Mesenchymal stem cell (in vitro differentiated cells and primary cell): ENCODE measurements at places on chromosomes 2 and 18.
A peak's percentile ranks its signal among the peaks of the same experiment; 100 is the strongest.

DNA sequence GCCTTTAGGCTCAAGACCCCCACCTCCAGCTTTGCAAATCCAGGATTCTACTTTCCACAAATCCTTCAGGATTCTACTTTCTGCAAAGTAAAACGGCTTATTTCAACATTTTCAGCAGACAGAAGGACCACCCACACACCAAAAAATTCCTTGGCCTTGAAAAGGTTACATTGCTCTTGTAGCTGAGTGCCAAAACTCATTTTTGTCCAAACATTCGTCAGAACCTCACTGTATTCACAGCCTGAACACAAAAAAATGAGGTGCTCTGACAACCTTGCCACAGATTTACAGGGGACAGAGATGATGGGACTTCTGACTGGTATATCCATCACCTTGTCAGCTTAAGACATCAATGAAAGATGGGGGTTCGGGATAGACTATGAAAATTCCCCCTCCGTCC is 63.0 kb upstream of the COX7A2L start:
- H3K4me3 ChIP-seq, result no peak overlapping the region
- H3K4me1 ChIP-seq, result peaks cover 3% of the 10 kb centered on the region
- no peak for DNase-seq
- no peak overlapping the region for H3K27ac ChIP-seq
- no peaks in the 10 kb centered on the region for H3K27me3 ChIP-seq
- H3K36me3 ChIP-seq, result no peaks in the 10 kb centered on the region

DNA sequence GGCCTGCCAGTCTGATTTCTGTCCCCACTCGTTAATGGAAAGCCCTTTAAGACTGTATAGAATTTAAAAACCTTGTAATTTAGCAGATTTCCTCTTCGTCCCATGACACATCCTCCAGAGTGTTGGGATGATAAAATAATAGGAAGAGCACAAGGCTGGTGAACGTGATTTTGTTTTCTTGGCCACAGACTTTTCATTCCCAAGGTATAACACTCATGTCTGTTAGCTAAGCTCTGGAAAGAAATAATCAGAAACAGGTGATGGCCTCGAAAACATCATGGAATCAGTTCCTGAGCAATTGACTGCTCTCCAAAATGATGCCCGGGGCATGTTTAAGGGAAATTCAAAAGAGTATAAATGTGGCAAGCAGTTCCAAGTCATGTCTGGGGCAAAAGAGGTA is 337.8 kb upstream of the TCF4 start:
- H3K27ac ChIP-seq, result no peak overlapping the region
- H3K36me3 ChIP-seq, result no peaks in the 10 kb centered on the region
- H3K4me3 ChIP-seq, result no peak overlapping the region
- no peaks in the 10 kb centered on the region for H3K27me3 ChIP-seq
- DNase-seq, result no peak

DNA sequence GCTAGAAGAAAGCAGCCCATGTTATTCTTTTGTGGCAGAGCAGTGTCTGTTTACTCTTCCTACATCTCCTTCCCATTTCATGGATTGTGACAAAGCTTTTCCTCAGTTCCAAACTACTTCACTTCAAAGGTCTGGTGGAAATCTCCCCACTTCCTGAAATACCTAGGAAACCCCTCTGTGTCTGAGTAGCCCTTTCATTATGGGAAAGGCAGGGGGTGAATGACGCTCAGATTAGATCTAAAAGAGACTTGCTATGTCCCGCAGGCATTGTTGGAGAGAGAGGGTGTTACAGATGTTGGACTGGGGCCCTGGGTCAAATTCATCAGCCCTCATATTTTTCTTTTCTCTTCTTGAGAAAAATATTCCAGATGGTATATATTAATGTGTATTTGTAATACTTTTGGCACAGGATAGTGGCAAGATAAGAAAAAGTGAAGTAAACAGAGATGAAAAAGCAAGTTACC is 675.0 kb downstream of the IRS1 start:
- no peak overlapping the region for H3K4me3 ChIP-seq
- H3K4me1 ChIP-seq, result no peaks in the 10 kb centered on the region
- no peaks in the 10 kb centered on the region for H3K36me3 ChIP-seq

- H3K27me3 ChIP-seq, result no peaks in the 10 kb centered on the region
- no peaks in the 10 kb centered on the region for H3K4me1 ChIP-seq
- no peak overlapping the region for H3K27ac ChIP-seq
Observed at GRCh38 chr2:46632349-46632748, 153.0 kb downstream of the TMEM247 start.

- H3K4me3 ChIP-seq, result no peak overlapping the region
- no peaks in the 10 kb centered on the region for H3K27me3 ChIP-seq
- H3K4me1 ChIP-seq, result no peaks in the 10 kb centered on the region
- DNase-seq, result no peak
- no peaks in the 10 kb centered on the region for H3K36me3 ChIP-seq
Observed at GRCh38 chr2:145360129-145360790, 840.3 kb upstream of the ZEB2 start.

DNA sequence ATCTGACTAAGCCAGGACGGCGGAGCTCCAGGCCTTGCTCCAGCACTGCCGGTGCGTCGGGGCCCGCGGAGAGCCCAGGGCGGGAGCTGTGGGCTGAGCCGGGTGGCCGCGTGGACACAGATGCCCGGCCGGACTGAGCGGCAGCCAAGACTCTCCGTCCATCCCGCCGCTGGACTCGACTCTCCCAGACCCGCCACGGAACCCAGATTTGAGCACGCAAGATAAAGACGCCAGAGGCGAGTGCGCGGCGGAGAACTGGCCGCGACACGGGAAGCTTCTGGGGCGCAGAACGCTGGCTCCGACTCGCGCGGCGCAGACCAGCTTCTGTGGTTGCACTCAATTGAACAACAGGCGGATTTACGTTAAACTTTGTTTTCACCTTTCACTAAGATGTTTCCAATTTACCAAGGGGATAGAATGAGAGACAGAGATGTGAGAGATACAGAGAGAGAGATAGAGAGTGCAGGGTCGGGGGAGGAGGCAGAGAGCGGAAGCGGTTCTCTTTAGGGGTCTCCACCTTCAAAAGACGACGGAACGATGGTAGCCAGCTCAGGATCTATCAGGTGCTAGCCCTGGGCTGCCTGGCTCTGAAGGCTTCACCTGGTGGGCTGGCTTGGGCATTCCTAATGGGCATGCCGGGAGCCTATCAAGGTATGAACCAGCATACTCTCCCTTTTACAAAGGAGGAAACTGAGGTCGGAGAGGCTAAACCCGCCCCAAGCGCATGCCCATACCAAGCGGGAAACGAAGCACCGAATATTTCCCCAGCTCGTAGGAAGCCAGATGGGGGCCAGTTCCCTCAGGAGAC is 10.4 kb upstream of the EN1 start:
- peaks cover 97% of the 10 kb centered on the region for H3K27me3 ChIP-seq
- H3K36me3 ChIP-seq, result no peaks in the 10 kb centered on the region
- no peak overlapping the region for H3K27ac ChIP-seq
- no peak for DNase-seq
- H3K4me1 ChIP-seq, result peaks cover 11% of the 10 kb centered on the region

DNA sequence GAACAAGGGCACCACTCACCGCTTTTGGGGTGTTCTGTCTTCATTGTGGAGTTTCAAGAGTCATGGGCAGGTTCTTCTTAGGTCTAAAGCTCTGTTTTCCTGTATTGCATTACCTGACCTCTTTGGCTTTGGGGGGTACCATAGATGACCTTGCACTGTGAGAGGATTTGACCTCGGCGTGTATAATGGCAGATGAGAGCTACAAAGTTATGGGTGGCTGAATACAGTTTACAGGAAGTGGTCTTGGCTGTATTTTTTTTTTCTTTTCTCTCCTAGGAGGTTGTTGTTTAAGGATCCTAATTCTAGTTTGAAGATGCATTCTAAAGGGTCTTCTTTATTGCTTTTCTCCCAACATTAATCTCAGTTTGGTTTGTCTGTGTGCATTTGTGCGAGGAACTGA is 11.5 kb downstream of the GAL3ST2 start:
- no peak overlapping the region for H3K4me3 ChIP-seq
- no peak for DNase-seq
- no peak overlapping the region for H3K27ac ChIP-seq
- no peaks in the 10 kb centered on the region for H3K36me3 ChIP-seq

DNA sequence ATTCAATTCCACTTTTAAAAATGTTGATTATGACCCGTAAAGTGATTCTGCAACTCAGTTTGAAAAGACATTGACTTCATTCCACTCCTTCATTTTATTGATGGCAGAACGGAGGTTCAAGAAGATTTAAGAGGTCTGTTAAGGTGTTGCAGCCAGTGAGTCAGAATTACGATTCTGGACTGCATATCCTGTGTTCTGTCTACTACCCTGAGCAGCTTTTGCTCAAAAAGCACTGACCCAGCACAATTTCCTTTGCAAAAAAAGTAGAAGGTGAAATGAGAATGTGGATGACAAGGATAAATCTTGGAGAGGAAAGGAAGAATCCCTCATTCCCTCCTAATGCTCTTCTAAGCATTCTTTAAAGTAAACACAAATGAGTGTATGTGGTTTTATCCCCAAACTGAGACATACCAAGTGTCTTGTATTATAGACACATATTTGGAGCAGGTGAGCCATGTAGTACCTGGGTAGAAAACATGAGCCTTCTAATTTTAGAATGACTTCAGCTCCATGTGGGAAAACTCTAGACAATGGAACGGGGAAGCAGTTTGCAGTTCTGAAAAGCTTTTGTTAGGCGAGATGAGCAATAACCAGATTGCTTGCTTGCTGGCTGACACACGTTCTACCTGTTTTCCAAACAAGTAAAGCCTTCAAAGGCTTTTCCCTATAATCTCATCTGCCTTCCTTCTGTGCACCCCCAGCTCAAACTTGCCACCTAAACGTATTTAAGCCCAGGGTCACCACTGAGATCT is 44.7 kb downstream of the TGFA start:
- H3K36me3 ChIP-seq, result no peaks in the 10 kb centered on the region
- DNase-seq, result no peak
- H3K27ac ChIP-seq, result no peak overlapping the region
- H3K27me3 ChIP-seq, result peaks cover 40% of the 10 kb centered on the region

DNA sequence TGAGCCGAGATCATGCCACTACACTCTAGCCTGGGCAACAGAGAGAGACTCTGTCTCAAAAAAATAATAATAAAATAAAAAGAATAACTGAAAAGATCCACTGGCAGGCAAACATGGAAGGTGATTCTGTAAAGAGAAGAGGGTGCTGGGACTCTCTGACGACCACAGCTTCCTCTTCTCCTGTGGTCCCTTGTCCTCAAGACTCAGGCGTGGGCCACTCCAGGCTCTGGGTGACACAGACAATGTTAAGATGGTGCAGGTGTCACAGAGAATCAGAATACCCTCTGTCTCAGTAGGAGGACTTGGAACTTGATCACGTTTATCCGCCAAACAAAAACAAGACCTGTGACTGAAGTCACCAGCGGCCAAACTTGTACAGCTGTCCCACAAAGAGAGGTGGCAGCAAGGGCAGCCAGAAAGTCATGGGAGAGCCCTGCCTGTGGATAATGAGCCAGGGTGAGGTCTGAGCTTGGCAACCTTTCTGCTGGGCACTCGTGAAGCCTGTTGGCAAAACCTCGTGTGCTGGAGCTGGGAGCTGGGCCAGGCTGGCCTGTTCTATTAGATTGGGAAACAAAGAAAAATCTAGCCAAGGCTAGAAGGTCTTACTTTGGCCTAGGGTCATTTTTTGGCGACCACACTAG is 76.4 kb upstream of the ITGA6 start:
- no peak overlapping the region for H3K27ac ChIP-seq
- H3K36me3 ChIP-seq, result no peaks in the 10 kb centered on the region
- peaks cover 17% of the 10 kb centered on the region for H3K27me3 ChIP-seq
- H3K4me1 ChIP-seq, result no peaks in the 10 kb centered on the region
- DNase-seq, result no peak

GRCh38 chr2:129934044-129934822 is 45.2 kb upstream of the RAB6C start:
- H3K27ac ChIP-seq, result no peak overlapping the region
- peaks cover 3% of the 10 kb centered on the region for H3K4me1 ChIP-seq
- peak overlapping the region; percentile 75 for H3K4me3 ChIP-seq
- no peaks in the 10 kb centered on the region for H3K36me3 ChIP-seq
- no peak for DNase-seq
- H3K27me3 ChIP-seq, result peaks cover 16% of the 10 kb centered on the region

DNA sequence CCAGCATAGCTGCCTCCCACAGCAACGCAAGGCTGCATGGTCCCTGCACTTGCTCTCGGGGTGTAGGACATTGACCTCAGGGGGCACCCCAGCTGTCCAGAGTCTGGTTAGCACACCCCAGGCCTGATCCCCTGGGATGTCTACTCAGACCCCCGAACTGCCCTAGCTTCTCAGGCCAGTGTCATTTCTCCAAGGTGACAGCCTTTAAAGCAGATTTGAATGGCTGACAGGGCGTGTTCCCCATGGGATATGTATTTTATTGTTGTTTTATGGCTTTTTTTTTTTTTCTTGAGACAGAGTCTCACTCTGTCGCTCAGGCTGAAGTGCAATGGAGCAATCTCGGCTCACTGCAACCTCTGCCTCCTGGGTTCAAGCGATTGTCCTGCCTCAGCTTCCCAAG is 40.8 kb upstream of the PTMA start:
- no peaks in the 10 kb centered on the region for H3K27me3 ChIP-seq
- no peaks in the 10 kb centered on the region for H3K36me3 ChIP-seq
- H3K4me1 ChIP-seq, result peaks cover 42% of the 10 kb centered on the region

GRCh38 chr2:181241797-181242196 is 215.4 kb upstream of the ITGA4 start:
- DNase-seq, result no peak
- no peaks in the 10 kb centered on the region for H3K27me3 ChIP-seq
- no peak overlapping the region for H3K27ac ChIP-seq
- H3K36me3 ChIP-seq, result no peaks in the 10 kb centered on the region
- no peak overlapping the region for H3K4me3 ChIP-seq

DNA sequence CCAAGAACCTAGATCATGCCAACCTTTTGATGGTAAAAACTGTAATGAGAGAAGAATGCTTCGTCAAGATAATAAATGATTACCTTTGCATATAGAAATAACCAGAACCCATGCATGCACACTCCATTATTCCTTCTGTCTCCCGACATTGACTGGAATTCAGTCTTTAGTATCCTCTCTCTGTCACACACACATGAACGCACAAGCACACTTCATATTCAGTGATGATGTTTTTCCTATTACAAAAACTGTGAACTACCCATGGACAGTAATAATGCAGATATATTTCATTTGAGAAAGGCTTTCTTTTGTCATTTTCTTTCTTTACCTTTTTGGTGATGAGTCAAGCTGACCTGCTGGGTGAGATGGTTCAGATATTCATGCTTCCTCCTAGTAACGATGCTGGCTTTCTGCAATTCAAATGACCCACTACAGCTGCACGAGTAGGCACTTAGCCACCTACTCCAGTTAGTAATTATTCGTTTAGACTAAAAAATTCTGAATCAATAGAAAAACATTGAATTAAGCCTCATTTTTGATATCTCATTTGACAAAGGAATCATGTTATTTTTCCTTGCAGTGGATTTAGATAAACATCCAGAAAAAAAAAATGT is 382.2 kb downstream of the TGIF1 start:
- no peaks in the 10 kb centered on the region for H3K4me1 ChIP-seq
- H3K36me3 ChIP-seq, result no peaks in the 10 kb centered on the region
- H3K27me3 ChIP-seq, result no peaks in the 10 kb centered on the region
- no peak overlapping the region for H3K4me3 ChIP-seq

- H3K27me3 ChIP-seq, result peaks cover 73% of the 10 kb centered on the region
- no peaks in the 10 kb centered on the region for H3K36me3 ChIP-seq
- H3K4me3 ChIP-seq, result no peak overlapping the region
- peaks cover 6% of the 10 kb centered on the region for H3K4me1 ChIP-seq
Observed at GRCh38 chr18:10449396-10449795, 5.0 kb upstream of the APCDD1 start.

GRCh38 chr18:10157706-10158105 is 243.9 kb downstream of the VAPA start:
- H3K36me3 ChIP-seq, result no peaks in the 10 kb centered on the region
- no peak for DNase-seq
- no peak overlapping the region for H3K27ac ChIP-seq
- H3K4me1 ChIP-seq, result no peaks in the 10 kb centered on the region
- no peak overlapping the region for H3K4me3 ChIP-seq
